NCI-H2227 treated with DMSO at 0.1 percent for 48 hours (cell line): ENCODE measurements at places on chromosomes 1 and 21.

GRCh38 chr1:53615101-53615500 is 123.9 kb downstream of the GLIS1 start:
- DNase-seq: no peak

DNA sequence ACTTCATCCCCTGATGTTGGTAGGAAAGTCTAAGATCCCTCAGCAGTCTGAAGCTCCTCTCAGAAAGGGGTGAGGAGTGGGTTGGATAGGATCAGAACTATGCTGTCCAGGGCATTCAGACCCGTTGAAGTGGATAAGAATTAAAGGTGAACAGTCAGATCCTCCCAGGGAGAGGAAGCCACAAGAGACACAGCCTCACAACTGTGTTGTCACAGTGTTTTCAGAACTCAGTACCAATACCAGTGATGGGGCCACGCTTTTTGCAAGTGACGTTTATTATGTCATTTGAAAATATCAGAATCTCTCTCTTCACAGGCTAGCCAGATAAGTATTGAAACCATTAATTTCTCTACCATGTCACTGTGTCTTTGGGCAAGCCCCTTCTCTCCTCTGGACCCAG is 15.4 kb upstream of the EPS15 start:
- no peak for DNase-seq

DNA sequence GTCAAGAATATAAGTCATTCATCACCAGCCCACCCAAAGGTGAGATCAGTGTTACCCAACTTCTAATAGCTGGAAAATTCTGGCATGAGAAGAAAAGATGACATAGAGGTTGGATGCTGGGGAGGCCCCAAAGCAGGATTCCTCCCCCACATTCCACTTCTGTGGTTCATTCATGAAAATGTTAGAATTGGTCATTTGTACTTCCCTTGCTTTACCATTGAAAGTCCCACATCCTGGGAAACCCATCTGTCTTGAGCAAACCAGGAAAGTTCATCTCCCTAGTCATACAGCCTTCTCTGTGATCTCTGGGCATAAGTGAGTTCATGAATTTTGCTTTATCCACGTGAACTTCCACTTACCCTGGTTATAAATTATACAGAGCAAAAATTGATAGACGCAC is 66.8 kb downstream of the SERINC2 start:
- no peak for DNase-seq

- DNase-seq: no peak
Observed at GRCh38 chr21:26397545-26397944, 175.5 kb downstream of the CYYR1 start.

- DNase-seq: no peak
Observed at GRCh38 chr1:54120698-54121481, 31.9 kb downstream of the CDCP2 start.

DNA sequence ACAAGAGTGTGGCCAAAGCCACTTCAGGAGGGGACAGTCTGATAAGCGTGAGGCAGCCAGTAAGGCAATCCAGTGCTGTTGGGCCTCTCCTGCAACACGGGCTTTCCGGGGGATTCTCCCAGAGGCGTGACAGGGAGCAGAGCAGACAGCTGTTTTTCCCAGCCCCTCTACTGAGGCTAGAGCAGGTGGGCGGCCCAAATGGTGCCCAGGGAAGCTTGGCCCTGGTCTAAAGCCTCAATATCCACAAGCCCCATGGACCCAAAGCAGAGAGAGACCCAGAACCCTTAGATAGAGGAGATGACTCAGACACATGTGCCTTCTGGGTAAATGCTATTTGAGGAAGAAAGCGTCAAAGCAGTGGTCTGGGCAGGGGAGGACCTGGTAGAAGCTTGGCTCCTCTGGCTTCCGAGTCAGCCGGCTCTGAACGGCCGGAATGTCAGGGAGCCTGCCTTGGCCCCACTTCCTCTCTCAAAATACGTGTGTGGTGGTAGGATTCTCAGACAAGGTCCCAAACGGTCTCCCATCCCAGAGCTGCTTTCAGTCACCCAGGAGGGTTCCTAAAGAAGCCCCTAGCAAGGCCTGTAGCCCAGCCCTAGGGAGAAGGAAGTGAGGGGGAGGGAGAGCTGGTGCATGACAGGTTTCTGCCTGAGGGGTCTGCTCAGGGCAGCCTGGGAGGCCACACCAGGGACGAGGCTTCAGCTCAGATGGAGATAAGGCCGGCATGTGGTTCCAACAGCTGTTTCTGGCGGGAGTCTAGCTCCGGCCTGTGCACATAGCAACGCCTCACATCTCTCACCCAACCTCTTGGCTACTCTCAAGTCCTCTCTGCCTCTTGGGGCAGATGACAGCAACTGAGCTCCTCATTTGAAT is 28.8 kb downstream of the PIK3C2B start:
- DNase-seq: no peak

DNA sequence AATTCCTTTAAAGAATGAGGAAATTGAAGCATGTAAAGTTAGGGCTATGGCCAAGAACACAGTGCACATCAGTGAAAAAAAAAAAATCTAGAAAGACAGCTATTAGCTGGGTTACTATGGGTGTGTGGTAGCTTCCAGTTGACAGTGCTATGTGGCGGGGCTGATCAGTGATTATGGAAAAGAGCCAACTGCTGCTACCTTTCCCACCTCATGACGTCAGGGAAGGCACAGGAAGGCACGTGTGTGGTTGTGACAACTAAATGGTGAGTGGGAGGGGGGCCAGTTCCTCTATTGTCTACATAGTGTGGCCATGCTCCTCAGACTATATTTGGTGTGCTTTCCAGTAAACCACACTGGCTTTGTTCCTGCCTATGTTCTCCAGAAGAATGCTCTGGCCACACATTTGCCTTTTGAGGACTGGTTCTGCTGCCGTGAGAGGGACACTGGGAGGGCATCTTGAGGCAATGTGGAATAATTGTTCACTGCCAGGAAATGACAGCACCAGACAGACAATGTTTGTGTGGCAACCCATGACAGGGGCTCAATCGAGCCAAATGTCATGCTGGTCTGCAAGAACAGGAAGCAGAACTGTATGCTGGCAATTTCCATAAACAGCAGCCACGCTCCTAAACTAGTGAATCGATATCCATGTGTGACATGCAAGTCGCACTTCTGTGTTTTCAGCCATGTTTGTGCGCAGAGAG is 3.0 kb upstream of the SDE2 start:
- DNase-seq: peak; percentile 63

DNA sequence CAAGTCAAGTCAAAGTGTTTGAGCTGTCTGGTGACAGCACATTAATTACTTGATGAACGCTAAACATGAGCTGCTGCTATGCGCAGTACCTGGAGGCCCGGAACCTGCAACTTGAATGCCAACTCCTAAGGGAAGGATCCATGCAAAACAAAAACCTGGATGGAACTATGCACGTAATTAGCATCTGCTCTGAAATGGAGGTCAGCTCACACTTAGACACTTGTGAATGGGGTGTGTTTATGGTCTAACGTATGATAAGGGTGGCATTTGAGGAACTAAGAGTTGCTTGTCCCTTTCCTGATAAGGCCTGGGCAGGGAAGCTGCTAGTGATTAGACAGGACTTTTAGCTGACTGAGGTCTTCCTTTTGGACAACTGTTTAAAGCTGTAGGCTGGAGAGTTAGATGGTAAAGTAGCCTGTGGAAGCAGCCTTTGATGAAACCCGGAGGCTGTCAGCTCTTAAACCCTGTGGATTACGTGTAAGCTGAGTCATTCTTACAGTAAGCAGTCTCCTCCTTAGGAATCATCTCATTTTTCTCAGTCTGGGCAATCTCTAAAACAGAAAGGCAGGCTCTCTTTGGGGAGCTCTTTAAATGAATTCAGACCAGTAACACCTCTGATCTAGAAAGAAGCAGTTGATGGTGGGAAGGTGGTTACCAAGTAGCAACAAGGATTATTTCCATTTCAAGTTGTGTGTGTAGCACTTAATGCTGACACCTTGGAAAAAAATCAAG is 6.8 kb downstream of the TENT5C start:
- no peak for DNase-seq

DNA sequence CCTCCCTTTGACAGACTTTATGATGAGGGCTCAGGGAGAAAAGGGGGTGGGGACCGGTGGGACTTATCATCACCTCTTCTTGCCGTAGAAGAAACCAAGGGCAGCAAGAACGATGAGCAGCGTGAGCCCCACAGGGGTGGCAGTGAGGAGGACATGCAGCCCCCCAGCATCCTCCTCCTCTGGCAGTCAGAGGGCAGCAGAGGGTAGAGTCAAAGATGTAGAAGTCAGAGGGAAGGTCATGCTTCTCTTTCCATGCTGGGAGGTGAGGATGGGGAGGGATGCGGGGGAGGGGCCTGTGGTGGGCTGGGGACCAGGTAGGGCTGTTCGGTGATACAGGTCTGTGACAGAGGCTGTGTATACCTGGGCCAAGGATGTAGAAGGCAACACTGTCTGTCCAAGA is 14.8 kb downstream of the INSRR start:
- DNase-seq: no peak
